ENCODE measurements at places on chromosomes 7 and 10.
A peak's percentile ranks its signal among the peaks of the same experiment; 100 is the strongest.

DNA sequence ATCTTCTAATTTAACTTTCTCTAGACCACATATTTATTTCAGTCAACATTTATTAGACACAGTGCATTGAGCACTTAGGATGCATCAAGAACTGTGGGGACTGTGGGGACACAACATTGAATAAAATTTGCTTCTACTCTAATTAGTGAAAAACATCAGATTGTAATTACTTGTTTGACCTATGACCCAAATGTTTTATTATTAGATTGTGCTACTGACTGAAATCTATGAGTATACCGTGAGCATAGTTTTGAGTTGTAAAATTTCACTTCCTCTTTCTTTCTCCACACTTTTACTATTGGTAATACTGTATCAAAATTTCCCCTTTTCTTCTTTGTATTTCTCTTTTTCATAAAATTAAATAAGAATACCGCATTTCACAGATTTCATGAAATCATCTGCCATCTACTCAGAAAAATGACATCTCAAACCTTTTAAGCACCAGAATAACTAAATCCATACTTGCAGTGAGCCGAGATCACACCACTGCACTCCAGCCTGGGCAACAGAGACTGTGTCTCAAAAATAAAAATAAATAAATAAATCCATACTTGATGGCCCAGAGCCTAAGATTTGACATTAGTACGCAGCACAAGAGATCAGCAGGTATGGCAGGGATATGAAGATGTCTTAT lies 25.4 kb upstream of the INPP5F start:
- DNase-seq: no peak

DNA sequence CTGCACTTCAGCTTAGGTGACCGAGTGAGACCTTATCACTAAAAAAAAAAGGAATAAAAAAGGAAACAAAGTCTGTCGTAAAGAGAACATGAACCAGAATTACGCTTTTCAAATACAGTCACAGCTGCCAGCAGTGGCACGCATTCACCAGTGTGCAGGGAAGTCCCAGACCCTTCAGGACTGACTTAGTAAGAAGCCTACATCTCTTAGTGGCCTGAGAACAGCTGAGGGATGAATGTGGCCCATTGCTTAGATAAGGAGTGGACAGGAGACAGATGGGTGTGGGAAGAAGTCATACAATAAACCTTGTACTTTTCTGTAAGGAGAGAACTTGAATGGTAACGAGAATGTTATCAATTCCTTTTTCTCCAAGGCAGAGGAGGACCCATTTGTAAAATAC lies 178.5 kb downstream of the JCAD start:
- no peak for DNase-seq

- no peak for DNase-seq
These were observed 143.8 kb downstream of the TPST1 start for GRCh38 chr7:66348959-66349358.

GRCh38 chr7:158976849-158977593 lies 120.7 kb downstream of the DYNC2I1 start:
- peak; percentile 79 for DNase-seq

DNA sequence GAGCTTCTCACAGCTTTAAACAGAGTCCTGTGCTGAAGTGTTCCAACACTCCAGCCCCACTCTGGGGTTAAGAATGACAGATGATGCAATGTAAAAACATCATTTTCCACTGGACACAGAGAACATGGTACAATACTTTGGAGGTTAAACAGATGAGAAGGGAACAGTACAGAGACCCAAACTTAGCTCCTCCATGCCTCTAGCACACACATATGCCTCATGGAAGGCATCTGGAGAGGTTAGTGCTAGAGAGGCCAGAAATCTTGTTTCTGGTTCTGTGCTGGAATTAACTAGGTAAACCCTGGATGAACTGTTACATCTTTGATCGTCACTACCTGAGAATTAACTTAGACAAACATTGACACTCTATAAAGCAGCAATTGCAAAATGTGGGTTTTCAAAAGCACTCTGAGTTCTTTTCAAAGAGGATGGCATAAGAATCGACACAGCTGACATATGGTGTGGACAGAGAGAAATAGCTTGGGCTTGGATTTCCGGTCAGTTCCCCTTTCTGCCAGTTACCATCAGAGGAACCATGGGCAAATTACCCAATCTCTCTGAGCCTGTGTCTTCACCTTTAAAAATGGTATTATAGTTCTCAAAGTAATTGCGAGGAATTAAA lies 81.9 kb downstream of the KCNMA1 start:
- DNase-seq: no peak

DNA sequence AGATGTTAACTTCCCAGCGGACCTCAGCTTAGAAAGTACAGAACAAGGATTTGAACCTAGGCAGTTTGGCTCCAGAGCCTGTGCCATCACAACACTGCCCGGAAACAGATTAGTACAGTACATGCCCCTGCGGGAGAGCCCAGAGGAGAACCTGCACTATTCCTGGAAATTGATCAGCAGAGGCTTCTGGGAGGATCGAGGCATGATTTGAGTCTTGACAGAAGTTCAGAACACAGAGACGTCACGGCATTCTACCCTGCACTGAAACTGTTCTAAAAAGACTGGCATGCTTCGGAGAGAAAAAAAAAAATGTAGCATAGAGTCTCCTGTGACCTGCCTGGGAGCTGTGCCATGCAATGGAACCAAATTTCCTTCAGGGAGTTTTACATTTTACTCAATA lies 9.2 kb upstream of the IL6 start:
- DNase-seq: no peak

DNA sequence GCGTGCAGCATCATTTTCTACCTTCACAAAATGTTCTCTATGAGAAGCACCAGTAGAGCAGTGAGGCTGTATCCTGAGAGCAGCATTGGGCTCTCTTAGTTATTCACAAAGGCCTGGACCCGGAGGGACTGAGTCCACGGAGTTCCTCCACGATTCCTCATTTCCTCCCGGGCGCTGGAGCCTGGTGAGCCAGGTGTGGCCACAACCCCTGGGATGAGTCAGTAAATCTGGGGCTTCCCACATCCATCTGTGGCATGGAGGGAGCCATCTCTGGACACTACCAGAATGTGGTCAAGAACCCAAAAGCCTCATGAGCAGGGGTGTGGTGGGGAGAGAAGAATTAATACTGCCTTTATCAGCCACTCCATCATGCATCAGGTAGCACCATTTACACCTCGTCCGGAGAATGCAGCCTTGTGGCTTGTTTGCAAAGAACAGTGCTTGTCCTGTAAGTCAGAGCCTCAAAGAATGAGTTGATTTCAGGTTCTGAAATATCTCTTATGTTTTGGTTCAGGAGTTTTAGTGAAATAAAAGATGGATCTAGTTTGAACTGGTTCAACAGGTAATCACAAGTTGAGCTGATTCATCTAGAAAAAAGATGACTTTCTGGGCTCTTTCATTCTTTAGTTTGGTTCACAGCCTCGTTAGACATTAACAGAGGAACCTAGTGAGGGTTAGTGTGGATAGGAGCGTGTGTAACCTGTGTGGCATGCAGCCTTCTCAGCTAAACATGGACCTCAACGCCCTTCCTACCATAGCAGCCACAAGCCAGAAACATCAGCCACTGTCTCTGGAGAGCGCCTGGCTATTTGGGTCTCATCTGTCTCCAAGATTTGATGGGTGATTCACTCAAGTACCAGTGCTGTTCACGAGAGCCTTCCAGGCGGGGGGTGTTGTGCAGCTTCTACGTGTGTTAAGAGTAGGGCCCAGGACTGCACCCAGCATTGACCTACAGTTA lies 95.2 kb downstream of the WDR37 start:
- no peak for DNase-seq

DNA sequence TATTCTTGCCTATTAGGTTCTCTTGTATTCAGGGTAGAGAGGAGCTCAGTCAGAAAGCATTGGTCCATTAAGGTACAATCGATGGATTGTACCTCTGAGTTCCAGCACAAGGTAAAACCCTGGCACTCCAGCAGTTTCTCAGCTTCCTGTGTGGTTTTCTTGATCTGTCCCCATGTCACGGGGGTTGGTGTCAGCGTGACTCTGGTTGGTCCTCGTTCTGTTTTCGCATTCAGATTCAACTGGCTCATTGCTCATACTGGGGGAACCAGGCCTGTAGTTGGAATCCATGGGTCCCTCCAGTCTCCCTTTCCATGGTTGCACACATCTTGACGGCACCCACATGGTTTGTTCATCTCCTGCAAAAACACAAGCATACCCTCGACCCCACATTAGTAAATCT lies 32.7 kb upstream of the RASGEF1A start:
- DNase-seq: peak; percentile 43

DNA sequence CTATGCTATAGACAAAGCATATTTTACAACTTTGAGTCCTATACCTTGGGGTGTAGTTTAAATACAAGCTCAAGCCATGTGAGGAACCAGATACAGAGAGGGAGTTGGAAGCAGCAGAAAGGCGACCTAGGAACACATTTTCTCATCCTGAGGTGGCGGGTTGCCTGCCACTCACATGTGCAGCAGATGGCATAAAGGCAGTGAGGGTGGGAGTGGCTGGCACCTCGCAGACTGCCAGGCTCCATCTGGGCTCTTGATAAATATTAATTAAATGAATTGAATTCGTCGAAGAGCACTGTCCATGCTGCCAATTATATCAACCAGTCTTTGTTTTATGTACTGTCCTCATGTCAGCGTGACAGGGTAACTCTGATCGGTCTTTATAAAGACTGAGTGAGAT lies 79.0 kb upstream of the SEMA3C start:
- DNase-seq: no peak

DNA sequence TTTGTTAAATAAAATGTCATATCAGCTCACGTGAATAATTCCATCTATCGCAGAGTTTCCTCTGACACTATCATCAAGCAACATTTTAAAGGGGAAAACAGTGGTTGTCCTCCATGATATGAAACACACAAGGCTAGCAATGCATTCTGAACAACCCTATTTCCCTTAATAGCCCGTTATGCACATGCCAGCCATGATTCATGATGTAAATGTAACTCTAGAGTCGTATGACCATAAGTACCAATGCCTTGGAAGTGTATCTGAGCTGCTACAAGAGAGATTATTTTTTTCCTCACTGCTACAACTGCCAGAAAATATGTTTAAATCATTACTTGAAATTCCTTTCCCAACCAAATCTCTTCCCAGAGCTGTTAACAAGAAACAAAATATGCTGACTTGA lies 159.4 kb downstream of the GRM8 start:
- DNase-seq: no peak

GRCh38 chr7:117048114-117048866 lies 95.0 kb downstream of the ST7 start:
- DNase-seq: no peak

- DNase-seq: no peak
These were observed 8.5 kb downstream of the FAM53B start for GRCh38 chr10:124735491-124736286.

GRCh38 chr7:112290065-112290464 lies 83.6 kb downstream of the ZNF277 start:
- DNase-seq: no peak

DNA sequence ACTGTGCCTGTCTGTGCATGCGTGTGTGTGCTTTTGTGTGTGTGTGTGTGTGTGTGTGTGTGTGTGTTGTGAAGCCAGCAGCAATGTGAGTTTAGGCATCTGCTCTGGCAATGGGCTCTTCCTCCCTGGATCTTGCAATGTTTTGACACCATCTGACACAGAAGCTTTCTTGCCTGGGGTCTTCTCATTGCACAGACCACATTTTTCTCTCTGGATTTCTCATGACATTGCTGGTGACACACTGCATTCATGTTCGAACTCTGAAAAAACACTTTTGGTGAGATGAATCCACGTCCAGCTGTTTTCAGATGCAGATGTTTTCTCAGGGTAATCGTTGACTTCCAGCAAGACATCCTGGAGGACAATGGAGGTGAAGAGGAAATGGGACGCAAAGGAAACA lies 63.0 kb upstream of the FZD8 start:
- DNase-seq: no peak

- no peak for DNase-seq
These were observed 392.4 kb downstream of the PLXNA4 start for GRCh38 chr7:132183781-132184380.

DNA sequence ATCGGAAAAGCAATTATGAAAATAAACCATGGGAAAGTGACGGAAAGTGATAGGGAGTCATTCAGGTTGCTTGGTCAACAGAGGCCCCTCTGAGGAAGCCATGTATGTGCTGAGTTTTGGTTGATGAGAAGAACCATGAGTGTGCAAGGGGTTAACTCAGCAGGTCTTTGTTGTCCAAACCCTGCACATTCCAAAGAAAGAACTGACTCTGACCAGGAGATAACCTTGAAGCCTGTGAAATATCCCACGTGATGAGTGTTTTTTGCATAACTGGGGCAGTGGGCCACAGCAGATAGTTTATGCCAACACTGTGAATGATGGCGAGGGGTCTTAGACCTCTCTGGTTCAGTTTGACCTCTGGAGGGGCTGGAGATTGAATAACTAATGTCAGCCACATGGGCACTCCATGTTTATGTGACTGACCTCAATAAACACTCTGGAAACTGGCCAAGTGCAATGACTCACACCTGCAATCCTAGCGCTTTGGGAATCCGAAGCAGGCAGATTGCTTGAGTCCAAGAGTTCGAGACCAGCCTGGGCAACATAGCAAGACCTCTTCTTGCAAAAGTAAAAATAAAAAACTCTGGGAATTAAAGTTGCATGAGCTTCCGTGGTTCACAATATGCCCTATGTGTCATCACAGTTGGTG lies 154.0 kb upstream of the FOXK1 start:
- no peak for DNase-seq

DNA sequence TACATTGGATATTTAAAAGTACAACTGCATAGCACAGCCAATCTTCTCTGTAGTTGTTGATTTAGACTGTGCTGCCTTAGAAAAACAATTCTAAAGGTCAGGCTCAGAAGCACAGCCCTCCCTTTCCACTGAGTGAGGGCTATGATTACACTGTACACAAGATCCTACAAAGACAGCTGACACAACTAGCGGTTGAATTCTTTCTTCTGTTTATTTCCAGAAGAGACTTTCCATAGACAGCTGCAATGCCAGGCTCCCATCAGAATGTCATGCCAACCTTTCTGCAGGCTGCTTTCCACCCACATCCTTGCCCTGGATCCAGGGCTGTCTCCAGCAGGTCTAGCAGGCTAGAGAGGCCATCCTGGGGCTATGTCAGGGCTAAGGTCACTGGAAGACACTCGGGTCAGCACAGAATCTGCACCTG lies 39.3 kb downstream of the FAM13C start:
- DNase-seq: no peak

GRCh38 chr7:144786079-144786478 lies 49.8 kb downstream of the TPK1 start:
- no peak for DNase-seq

DNA sequence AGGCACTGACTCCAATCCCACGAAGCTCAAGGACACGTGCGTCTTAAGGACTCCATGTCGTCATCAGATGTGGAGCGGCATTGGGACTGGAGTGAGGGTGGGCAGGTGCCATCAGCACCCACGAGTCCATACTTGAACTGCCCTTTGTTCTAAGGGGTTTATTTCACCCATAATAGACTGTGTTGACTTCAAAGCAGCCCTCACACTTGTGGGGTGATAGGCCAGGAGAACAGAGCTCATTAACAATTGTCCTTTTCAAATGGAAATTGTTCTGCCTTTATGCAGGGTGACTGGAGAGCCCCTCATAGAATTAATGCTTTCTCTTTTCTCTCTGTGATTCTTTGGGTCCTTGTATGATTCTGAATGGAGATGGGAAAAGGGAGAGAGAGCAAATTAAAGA lies 376.9 kb upstream of the MGMT start:
- no peak for DNase-seq

GRCh38 chr7:119783799-119784198 lies 489.2 kb upstream of the KCND2 start:
- DNase-seq: no peak

- DNase-seq: no peak
These were observed 26.4 kb downstream of the ZNRF2 start for GRCh38 chr7:30310674-30311362.

- DNase-seq: no peak
These were observed 34.9 kb upstream of the SH2B2 start for GRCh38 chr7:102251531-102252365.

All from activated T-cell treated with anti-CD3 and anti-CD28 coated beads for 48 hours (primary cell).